ENCODE measurements at places on chromosomes 16 and 17. TPM values are rescaled to one million over a fixed set of nuclear protein-coding genes. Genes with fewer than 3 reads are reported as not detected.
A peak's percentile ranks its signal among the peaks of the same experiment; 100 is the strongest.

GRCh38 chr17:59914274-59914854 is 21.4 kb downstream of the RPS6KB1 start:
- peak; percentile 64 for DNase-seq

GRCh38 chr17:1686086-1686485 is 1.4 kb upstream of the PRPF8 start:
- DNase-seq, result no peak

- DNase-seq, result no peak
Observed at GRCh38 chr17:14772776-14773175, 471.9 kb downstream of the HS3ST3B1 start.

GRCh38 chr17:57607553-57608120 is 137.5 kb downstream of the CCDC182 start:
- DNase-seq, result no peak

GRCh38 chr17:14052886-14053615 is 16.3 kb upstream of the COX10 start:
- no peak for DNase-seq

DNA sequence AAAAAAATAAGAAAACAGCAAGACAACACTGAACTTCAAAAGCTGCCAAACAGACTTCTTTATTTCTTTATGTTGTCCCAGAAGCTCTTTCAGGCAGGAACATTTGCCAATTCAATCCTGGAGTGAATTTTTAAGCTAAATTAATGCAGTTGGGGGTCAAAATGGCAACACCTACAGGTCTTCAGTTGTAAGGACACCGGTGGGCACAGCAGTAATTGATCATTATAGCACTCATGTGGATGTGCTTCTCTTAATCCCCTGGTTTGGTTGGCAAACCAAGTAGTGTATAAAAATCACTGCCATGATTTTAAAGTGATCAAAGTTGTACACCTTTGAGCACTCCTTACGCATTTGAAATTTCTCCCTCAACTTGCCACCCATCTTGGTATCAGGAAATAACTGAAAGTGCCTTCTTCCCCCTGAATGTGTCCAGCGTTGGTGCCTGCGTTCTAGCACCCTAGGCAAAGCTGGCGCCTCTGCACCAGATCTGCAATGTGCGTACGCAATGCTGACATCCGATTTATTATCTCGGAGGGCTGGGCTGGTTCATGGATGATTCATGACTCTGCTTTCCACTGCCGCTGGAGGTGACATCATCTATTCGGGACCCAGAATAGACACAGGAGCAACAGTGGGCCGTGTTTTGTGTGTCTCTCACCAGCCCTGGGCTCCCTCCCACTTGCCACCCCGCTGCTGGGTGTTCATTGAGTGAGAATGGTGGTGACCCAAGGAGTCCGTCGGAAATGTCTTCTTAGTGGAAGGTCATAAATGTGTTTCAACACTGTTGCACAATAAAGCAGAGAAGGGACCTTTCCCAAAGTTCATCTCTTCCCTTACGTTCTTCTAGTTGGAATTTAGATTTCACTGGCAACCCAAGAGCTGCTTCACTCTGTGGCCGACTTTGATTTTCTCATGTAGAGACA is 203.4 kb downstream of the CCDC182 start:
- DNase-seq, result no peak

- peak; percentile 12 for DNase-seq
Observed at GRCh38 chr17:17341452-17341851, 38.3 kb downstream of the NT5M start.

DNA sequence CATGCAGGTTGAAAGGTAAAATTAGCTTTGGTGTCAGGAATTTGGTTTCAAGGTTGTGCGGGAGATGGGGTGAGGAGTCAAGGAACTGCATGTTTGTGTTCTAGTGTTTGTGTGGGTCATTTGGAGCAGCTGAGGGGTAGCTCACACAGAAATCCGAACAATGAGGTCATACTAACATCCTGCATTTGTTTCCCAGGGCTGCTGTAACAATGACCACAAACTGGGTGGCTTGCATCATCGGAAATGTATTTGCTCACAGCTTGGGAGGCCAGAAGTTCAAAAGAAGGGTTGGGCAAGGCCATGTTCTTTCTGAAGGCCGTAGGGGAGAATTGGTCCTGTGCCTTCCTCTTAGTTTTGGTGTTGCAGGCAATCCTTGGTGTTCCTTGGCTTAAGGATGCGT is 287.4 kb downstream of the HAPSTR1 start:
- DNase-seq, result no peak

GRCh38 chr17:82938486-82938872 is 98.7 kb upstream of the ZNF750 start:
- no peak for DNase-seq

DNA sequence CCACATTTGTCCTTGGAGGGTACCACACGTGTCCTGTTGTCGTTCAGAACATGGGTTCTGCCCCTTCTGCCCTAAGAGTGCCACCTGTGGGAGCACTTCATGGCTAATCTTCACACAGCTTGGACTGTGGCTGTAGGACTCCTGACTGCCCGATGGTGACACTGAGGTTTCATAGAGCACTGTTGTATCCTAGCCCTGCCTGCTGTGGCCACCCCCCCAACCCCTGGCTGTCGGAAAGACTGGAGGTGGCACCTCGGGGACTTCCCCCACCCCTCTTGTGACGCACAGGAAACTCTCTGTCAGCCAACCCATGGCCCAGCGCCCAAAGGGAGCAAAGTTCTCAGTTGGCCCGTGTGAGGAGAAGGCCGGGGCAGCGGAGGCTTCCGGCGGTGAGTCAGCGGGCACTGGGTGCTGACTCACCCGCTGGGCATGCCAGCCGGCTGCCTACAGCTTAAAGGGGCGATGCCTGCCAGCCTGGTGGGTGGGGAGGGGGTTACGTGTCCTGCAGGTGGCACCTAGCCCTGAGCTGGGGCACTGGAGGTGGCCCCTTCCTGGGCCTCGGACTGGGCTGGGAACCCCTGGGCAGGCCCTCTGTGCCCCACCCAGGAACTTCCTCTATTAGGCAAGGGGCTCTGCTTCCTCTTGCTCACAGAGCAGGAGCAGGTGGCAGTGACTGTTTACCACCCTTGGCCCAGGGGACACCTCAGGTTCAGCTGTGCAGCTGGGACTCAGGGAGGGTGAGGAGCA is 3.4 kb downstream of the MAP2K3 start:
- peak; percentile 34 for DNase-seq

DNA sequence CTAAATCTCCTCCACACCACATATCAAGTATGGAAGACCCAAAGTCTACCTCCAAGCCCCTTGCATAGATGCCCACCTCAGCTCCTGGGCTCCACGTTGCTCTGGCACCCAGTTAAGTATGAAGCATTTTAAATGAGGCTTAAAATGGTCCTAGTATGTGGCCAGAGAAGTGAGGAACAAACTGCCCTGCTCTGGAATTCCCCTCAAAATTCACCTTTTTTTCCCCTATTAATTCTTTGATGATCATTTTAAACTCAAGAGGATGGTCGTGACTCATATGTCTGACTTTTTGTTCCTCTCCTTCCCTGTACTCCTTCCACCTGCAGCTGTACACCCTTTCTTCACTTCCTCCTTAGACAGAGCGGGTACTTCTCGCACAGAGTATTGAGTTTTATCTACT is 234.5 kb upstream of the MYOCD start:
- no peak for DNase-seq

GRCh38 chr16:88370365-88370764 is 12.4 kb upstream of the ZNF469 start:
- DNase-seq, result no peak

DNA sequence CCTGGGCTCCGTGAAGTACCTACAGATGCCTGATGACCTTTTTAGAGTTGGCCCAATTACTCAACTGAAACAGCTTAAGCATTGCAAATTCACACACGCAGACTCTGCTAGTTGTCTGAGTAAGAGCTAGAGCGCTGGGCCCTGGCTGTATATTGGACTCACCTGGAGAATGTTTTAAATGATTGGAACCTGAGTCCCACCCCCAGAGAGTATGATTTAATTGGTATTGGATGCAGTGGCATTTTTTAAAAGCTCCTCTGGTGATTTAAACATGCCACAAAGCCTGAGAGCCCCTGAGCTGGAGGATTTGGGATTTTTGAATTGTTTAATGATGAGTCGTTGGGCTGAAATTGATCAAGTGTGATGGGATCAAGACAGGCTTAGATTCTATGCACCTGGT is 143.9 kb upstream of the SDK2 start:
- no peak for DNase-seq

- DNase-seq, result no peak
Observed at GRCh38 chr16:26857371-26857770, 209.4 kb upstream of the C16orf82 start.

DNA sequence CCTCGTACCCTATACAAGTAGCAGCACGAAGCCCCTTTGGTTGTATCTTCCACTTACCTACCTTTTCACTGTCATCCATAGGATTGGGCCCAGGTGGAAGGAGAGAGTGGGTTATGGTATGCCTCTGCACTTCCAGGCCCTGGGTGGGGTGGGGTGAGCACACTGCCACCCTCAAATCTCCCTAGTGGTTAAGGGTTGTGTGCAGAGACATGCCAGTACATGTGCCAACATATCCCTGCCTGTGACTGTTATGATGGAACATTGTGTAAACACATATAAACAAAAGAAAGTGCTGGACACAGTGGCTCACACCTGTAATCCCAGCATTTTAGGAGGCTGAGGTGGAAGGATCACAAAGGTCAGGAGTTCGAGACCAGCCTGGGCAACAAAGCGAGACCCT is 11.1 kb downstream of the HROB start:
- no peak for DNase-seq

GRCh38 chr17:11514981-11515680 is 83.1 kb upstream of the DNAH9 start:
- DNase-seq, result no peak

GRCh38 chr16:11596572-11597226 is 10.0 kb upstream of the LITAF start:
- DNase-seq, result peak; percentile 43

GRCh38 chr16:483341-484075 is 44.0 kb upstream of the CAPN15 start:
- peak; percentile 84 for DNase-seq

DNA sequence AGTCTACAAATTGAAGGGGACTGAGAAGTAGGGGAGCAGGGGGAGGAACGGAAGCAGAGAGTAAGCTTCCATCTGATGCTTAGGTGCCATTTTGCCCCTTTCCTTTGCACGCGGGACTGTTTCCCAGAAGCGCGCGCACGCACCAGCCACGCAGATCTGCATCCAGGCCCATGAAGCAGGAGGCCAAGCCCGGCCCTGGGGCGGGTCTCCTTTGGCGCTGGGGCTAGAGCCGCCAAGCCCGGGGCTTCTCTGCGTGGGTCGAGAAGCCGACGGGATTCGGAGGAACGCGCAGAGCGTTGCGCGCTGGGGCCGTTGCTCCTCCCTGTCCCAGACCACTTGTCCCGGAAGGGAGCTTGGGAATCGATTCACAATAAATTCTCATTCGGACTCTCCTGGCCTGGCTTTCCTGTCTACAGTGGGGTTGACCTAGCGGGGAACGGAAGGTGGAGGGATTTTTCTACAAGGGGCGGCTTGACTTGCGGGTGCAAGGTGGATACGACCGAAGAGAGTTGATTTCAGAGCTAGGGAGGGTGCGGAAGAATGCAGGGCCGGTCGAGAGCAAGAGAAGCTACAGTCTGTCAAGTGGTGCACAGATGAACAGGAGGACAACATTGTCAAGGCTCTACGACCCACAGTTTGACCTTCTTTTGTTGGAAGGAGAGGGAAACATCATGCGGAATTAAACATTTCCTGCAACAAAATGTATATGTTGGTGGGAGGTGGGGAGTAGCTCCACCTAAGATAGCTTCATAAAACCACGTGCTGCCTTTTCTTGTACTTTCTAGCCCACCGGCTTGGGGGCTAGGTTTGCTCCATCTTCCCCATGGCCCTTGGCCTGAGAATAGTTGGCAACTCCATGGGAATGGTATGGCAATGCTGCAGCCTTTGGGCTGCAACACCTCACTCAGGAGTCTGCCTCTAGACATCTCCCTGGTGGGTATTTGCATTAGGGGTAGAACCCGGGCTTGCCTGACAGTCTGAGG is 4.5 kb downstream of the HOXB9 start:
- no peak for DNase-seq

DNA sequence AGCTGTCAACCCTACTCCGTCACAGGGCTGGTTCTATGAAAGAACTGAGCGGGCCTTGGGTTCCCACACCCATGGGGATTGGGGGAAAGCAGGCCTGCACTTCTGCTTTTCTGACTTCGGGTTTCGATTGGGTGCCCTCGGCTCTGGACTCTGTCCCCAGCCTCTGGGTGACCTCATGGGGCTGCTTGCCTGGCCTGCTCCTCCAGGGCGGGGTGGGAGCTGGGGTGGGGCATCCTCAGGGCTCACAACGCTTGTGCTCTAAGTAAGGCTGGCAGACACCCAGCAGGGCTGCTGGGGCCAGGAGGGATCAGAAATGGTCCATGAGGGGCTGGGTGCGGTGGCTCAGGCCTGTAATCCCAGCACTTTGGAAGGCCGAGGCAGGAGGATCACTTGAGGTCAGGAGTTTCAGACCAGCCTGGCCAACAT is 19.2 kb downstream of the ARHGAP27 start:
- peak; percentile 36 for DNase-seq

DNA sequence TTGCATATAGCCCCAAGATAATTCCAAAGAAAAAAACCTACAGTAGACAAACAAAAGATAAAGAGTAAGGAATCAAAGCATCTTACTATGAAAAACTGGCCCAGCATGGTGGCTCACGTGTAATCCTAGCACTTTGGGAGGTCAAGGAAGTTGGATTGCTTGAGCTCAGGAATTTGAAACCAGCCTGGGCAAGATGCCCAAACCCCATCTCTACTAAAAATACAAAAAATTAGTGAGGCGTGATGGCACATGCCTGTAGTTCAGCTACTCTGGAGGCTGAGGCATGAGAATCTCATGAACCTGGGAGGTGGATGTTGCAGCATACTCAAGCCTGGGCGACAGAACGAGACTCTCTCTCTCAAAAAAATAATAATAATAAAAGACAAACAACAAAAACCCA is 764.7 kb upstream of the KIF2B start:
- no peak for DNase-seq

DNA sequence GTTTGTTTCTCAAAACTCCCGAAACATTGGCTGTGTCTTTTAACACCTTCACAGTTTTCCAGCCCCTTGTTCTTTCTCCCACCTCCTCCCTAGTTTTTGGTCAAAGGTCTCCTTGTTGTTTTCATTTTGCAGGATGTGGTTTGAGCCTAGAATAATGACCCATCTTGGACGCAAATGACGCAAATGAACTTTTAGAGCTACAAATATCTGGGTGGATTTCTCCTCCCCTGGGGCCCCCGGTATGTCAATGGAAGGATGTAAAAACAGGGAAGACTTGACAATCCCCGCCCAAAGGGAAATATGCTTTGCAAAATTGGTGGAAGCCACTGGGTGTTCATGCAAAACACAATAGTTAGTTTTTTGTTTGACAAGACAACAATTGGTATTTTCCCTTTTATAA is 236.0 kb upstream of the IRX3 start:
- DNase-seq, result no peak

GRCh38 chr17:15501282-15501681 is 33.9 kb upstream of the CDRT4 start:
- no peak for DNase-seq

DNA sequence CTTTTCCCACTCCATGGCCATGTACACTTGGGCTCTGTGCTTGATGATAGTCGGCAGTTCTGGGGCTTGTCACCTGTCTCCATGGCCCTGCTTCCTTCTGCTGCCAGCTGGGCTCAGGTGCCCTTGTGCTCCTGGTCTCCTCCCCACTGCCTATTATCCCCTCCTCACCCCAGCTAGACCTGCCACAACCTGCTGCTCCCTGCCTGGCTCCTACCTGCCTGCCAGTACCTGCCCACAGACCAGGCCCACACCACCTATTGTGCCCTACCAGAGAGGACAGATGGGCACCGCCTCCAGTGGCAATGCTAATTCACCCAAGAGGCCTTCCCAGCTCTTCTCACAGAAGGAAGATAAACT is 538 bp upstream of the RAPGEFL1 start:
- DNase-seq, result peak; percentile 44

KRTAP3-1 gene
- not detected for total RNA-seq

HELZ gene
- total RNA-seq, result 21.7 TPM

GAS7 gene
- 6.8 TPM for total RNA-seq

GRN gene
- total RNA-seq, result 122 TPM

AANAT gene
- total RNA-seq, result not detected

Measured in H7 (cell line).